ENCODE measurements at places on chromosomes 5 and 9.

- DNase-seq = no peak
Measured at GRCh38 chr9:26412446-26412845, 480.2 kb downstream of the CAAP1 start.

DNA sequence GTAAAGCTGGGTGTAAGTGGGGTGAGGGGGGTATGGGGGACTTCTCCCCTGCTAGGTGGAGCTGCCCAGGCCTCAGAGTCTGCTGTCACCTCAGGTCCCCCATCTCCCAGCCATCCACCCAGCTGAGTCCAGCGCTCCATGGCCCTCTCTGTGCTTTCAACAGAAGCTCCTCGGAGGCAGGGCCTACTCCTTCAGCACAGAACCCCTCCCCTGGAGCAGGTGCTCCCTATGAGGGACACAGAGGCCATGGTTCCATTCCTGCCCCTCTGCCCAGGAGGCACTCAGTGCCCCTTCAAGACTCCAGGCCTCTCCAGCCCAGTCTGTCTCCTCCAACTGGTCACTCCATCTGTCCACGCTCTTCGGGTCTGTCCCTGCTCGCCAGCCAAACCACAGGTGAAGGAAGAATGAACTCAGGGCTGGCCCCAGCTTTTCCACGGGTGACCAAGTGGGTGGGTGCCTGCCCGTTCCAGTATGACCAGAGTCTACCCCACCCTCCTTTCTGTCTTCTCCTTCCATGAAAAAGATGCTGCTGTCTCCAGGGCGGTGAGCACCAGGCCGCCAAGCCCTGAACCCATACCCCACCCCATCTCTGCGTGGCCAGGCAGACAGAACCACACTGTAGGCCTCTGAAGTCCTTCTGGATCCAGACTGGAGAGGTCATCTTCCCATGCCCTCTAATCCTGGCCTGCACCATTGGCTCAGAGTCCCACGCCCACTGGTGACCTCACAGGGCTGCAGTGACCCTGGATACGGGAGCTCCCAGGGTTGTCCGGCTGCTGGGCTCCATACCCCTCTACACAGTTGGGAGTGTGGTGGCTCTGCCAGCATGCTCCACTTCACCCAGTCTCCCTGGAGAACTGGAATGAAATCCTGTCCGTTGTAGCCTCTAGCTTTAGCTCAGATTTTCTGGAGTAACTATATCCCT is 11.9 kb downstream of the GBGT1 start:
- no peak for DNase-seq

GRCh38 chr9:15374310-15374709 is 48.4 kb upstream of the SNAPC3 start:
- no peak for DNase-seq

- no peak for DNase-seq
Measured at GRCh38 chr5:43427306-43427705, 15.1 kb upstream of the CCL28 start.

DNA sequence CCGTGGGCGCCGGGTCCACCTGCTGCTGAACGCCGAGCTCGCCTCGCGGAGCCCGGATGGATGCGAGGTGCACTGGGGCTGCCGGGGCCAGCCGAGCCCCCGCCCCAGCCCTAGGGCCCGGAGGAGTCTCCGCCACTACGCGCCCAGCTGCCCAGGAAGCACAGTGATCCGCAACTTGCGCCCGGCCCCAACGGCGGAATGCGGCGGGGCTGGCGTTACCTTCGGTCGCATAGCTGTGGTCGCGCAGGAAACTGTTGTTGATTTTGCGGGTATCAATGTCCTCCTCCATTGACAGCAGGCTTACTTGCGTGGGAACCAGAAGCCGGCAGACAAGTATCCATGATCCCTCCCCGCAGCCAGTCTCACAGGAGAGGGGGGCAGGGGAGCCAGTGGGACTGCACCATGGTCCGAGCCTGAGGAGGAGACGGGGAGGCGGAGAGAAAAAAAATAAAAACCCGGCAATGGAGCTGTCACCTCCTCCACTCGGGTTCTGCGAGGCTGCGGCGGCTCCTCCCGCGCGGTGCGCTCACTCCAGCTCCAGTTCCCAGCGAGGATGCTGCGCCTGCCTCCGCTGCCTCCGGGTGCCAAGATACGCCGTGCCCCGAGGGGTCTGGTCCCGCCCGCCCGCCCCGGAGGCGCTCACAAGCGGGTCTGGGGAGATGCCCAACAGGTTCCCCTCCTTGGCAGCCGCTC is 628 bp downstream of the PPP2R2B start:
- no peak for DNase-seq

DNA sequence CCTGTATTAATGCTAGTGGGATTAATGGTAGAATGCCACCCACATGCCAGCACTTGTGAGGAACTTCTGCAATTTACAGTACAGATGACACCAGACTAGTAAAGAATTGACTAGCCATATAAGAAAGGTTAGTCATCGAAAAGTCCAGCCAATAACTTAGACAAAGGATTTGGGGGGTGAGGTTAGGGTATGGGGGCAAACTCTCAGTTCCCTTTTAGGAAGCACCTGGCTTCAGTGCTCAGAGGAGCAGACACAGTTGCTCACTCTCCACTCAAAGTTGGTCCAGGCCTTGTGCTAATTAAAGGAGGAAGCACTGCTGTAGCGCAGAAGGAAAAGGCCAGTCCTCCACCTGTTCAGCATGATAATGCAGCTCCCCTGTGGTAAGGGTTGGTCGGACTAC is 25.2 kb downstream of the TGFBR1 start:
- DNase-seq = no peak

DNA sequence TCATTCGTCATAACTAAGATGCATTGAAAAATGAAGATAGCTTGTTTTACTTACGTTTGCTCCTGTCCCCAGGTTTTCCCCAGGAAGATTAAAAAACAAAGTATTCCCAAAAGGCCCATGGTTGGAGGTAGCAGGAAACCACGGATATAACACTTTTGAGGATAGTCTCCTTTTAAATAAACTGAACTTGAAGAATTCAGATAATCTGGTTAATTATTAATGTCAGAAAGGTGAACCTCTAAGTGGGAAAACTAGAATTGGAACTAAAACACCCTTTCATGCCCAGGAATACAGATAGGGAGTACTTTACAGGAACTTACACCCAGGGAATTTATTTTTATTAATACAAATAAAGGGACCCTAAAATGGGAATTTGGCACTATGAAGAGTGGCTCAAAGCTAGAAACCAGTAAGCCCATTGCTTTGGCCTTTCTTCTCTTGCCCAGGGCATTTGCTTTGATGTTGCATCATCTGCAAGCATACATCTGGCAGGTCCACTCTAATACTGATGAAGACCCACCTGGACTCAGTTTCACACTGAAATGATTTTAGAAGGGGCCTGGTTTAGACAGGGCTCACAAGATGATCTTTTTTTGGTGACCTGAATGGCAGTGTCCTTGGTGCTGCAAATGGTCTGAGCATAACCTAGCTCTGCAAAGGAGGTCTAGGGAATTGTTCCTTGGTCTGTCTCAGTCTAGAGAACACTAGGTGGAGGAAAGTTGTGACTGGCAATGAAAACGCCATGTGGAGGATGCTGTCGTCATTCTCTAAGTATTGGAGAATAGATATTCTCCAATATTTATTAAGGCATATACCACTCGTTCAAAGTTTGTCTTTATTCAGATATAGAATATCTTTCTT is at the start of gene C5:
C5 (minus strand) TSS at position 148 of the 861 bp plus-strand sequence; CDS start at position 119, 29 bp downstream.
- no peak for DNase-seq

GRCh38 chr5:131607418-131607817 is 27.6 kb downstream of the RAPGEF6 start:
- no peak for DNase-seq

DNA sequence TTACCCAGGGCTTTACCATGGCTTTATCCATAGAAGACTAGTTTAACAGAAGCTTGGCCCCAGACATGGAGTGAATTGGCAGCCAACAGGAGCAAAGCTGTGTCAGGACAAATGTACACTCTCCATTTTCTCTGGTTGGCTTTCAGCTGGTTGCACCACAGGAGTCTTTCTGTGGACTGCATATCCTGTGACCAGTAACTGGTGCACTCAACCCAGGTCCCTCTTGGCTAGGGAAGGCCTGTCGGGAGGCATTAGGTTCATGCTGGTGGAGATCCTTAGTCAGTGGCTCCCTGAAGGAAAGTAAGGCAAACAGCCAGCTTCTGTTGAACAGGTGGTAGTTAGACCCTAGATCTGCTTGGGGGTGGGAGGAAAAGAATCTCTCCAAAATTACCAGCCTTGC is 146.9 kb upstream of the TLX3 start:
- DNase-seq = no peak

- DNase-seq = no peak
Measured at GRCh38 chr9:21141427-21141882, at the start of gene IFNW1. Gene IFNW1 (minus strand): TSS chr9:21141832. CDS start chr9:21141570, 262 bp downstream.

GRCh38 chr5:61625137-61625561 is 293.1 kb downstream of the ZSWIM6 start:
- no peak for DNase-seq

Measured in stimulated activated CD8-positive, alpha-beta memory T cell treated with anti-CD3 and anti-CD28 coated beads, Interleukin-2, amount 100 ng/mL, for 1 hour (primary cell).